ENCODE measurements at places on chromosomes 2 and 18.
A peak's percentile ranks its signal among the peaks of the same experiment; 100 is the strongest.

- DNase-seq, result peak; percentile 44
Observed at GRCh38 chr2:202122980-202123720, 50.1 kb downstream of the KIAA2012 start.

DNA sequence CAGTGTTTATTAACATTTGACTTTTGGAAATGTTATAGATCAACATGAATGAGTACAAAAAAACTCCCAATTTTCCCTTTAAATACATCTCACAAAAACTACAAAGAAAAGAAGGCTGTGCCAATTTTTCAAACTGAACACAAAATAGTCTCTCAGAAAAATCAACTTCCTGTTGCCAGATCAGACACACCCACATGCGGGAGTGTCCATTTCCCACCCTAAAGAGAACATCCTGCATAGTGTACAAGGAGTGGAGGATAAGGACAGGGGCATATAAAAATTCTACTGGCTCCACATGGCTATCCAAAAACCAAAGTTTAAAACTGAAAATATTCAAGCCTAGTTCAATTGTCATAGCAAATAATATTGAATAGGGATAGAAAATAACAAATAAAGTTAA is 165.3 kb downstream of the ATAD2B start:
- DNase-seq, result no peak

- DNase-seq, result no peak
Observed at GRCh38 chr18:76604108-76604934, 109.3 kb upstream of the ZNF516 start.

- no peak for DNase-seq
Observed at GRCh38 chr2:231521443-231521842, 8.8 kb downstream of the NMUR1 start.

DNA sequence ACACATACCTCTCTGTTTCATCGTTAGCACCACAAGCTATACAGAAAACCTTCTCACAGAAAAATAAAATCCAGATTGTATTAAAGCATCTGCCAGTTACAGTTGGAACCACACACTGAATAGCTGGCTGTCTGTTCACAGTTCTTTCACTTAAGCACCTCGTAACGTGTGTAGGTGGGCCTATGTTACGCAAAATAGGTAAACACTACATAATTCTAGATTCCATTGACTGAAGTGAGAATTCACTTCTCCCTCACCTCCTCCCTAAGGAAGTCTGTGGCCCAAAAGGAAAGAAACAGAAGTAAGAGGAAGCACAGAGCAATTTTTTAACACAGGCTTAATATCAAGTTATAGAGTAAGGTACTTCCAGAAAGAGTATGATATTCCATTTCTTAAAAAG is 24.9 kb downstream of the PELI1 start:
- DNase-seq, result no peak

GRCh38 chr2:235366807-235367206 is 127.0 kb upstream of the AGAP1 start:
- DNase-seq, result no peak

- DNase-seq, result no peak
Observed at GRCh38 chr2:8586457-8587051, 95.3 kb upstream of the ID2 start.

Data from fibroblast of gingiva (primary cell).